ENCODE measurements at places on chromosomes 16 and 17.

GRCh38 chr17:82713071-82713723 lies 3.3 kb upstream of the FN3KRP start:
- DNase-seq: no peak

DNA sequence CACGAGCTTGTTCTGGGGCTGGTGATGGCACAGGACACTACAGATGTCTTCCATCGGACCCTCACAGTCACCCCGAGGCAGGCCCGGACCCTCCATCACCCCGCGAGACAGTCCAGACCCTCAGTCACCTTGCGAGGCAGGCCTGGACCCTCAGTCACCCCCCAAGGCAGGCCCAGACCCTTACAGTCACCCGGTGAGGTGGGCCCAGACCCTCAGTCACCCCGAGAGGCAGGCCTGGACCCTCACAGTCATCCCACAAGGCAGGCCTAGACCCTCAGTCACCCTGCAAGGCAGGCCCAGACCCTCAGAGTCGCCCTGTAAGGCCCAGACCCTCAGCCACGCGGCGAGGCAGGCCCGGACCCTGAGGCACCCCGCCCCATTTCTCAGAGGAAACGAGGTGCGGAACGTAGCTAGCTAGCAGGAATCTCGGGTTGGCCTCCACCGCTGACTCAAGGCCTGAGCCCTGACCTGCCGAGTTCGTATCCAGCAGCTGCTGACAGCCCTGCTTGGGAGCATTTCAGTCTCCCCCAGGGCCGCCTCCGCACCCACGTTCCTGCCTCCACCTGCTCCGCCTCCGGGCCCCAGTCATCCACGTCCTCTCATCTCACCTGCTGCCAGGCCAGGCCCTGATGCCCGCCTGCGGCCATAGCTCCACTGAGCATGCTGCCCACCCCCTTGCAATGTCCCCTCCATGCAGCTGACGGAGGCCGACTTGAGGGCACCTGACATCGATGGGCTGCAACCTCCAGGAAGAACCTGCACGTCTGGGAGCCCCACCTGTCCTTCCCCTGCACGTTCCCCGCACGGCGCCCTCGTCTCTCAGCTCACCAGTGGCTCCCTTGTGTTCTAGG lies 28.7 kb downstream of the RPH3AL start:
- no peak for DNase-seq

DNA sequence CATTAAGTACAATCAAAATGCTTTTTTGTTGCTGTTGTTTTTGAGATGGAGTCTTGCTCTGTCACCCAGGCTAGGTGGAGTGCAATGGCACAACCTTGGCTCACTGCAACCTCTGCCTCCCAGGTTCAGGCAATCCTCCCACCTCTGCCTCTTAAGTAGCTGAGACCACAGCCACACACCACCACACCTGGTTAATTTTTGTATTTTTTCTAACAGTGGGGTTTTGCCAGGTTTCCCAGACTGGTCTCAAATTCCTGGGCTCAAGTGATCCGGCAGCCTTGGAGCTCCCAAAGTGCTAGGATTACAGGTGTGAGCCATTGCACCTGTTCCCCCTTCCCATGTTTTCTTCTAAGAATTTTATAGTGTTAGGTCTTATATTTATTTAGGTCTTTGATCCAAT lies 4.9 kb upstream of the ABAT start:
- DNase-seq: no peak

- DNase-seq: no peak
Observed at GRCh38 chr16:3321816-3322215, 16.5 kb downstream of the ZNF75A start.

- no peak for DNase-seq
Observed at GRCh38 chr17:49218941-49219913, 8.7 kb downstream of the ABI3 start.

DNA sequence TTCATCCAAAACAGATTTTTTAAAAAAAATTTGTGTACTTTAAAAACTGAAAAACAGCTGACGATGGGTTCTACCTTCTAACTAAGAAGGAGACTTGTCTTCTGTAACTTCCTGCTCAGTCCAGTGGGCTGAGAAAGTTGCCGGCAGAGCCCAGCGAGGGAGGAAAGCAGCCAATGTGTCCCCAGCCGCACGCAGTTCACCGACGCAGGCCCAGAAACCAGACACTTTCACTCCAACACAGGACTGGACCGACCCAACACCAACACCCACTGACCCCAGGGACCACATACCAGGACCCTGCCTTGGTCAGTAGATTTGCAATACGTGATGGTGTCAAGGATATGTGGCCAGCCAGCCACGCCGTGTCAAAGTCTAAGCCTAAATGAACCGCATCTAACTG lies 25.6 kb downstream of the TRAP1 start:
- no peak for DNase-seq

DNA sequence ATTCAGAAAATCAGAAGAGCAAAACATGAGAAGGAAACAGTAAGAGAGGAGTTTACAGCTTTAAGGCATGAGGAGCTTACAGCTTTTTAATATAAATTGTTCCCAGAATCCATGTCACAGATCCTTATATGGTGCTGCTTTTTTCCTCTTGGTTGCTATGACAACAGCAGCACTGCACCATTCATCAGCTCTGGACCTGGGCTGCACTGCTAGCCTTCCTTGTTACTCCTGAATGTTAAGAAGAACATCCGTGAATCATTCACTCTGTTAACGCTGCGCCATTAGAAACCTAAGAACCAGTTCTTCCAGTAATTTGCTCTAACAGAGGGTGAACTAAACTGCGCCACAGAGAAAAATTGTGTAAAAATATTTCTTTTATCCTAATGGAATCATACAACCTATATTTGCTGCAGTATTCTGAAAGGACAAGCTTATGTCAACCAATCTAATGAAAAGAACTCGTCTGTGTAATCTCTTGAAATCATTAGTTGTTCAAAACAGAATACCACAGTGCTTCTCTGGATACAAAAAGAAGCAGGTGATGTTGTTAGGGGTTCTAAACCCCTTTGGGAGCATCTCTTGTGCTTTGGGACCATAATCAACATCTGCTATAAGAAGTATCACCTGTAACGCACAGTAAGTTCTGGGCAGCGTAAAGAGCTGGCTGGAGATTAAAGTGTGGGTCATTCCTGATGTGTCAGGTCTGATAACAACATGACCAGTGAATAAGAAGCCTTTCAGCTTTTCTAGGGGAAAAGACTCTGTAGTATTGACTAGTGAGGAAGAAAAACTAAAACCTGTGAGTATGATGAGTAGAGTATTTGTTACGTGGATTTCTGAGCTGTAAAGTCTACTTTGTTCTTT lies 151.2 kb downstream of the TANC2 start:
- DNase-seq: no peak

- no peak for DNase-seq
Observed at GRCh38 chr16:75196836-75197235, 10.1 kb downstream of the CTRB2 start.

DNA sequence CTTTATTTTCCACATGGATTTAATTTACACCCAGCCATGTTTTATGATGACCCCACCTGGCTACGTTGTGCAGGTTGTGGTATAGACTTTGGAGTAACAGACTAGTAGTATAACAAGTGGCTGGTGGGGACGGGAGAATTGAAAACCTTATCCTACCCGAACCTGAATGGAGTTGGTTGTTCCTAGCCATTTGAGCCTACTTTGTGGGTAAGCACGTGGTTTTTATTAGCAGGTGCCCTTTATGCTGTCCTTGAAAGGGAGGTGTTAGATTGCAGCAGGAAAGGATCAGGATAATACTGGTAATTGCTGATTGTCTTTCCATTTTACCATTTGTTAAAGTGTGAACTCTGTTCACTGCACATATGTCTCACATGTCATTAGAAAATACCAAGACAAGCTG lies 31.9 kb upstream of the PHAF1 start:
- DNase-seq: no peak

- DNase-seq: peak; percentile 92
Observed at GRCh38 chr17:40559954-40560591, 5.2 kb downstream of the CCR7 start.

- DNase-seq: peak; percentile 38
Observed at GRCh38 chr16:11160676-11161115, 95.3 kb downstream of the SOCS1 start.

DNA sequence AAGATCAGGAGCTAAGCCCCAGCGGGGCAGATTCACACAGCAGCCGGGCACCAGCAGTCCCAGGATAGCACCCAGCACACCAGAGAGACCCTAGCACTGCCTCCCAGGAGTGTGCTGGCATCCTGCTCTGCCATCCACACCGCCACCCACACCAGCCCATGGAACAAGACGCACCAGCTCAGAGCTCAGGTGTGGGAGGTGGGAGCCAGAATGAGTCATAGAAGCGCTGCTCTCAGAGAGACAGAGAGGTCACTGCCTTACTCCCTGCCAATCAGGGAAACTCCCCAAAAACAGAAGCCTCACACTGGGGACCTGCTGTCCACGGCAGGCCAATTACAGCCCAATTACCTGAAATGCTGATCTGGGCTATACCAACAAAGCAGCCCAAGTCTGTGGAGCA lies 64.9 kb downstream of the CDYL2 start:
- DNase-seq: peak; percentile 57

DNA sequence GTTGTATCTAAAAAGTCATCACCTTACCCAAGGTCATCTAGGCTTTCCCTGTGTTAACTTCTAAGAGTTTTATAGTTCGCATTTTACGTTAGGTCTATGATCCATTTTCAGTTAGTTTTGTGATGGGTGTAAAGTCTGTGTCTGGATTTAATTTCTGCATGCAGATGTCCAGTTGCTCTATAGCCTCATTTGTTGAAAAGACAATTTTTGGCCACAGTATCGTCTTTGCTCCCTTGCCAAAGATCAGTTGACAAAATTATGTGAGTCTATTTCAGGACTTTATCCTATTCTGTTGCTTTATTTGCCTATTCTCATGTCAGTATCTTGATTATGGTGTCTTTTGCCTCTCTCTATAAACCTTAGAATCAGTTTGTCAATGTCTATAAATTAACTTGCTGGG lies 85.1 kb downstream of the METRNL start:
- no peak for DNase-seq

DNA sequence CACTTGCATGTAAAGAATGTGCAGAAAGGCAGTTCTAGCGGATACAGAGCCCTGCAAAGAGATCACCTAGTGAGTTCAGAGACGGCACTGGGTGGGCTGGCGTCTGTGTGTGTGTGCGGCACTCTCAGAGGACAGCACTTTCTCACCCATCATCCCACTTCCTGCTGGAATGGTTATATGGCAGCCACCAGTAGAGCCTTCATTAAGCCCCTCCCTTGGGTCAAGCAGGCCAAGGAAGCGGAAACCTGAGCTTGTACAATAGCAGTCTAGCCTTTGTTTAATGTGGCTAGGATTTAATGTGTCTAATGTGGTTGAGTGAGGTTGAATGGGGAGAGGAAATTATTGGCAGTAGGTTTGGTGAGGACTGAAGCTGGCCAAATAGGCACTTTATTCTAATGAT lies 88.3 kb upstream of the ELAC2 start:
- no peak for DNase-seq

GRCh38 chr17:39002991-39003715 lies 36.0 kb upstream of the FBXO47 start:
- DNase-seq: peak; percentile 31

GRCh38 chr17:7136266-7136877 lies 21.8 kb upstream of the ASGR2 start:
- peak; percentile 86 for DNase-seq

DNA sequence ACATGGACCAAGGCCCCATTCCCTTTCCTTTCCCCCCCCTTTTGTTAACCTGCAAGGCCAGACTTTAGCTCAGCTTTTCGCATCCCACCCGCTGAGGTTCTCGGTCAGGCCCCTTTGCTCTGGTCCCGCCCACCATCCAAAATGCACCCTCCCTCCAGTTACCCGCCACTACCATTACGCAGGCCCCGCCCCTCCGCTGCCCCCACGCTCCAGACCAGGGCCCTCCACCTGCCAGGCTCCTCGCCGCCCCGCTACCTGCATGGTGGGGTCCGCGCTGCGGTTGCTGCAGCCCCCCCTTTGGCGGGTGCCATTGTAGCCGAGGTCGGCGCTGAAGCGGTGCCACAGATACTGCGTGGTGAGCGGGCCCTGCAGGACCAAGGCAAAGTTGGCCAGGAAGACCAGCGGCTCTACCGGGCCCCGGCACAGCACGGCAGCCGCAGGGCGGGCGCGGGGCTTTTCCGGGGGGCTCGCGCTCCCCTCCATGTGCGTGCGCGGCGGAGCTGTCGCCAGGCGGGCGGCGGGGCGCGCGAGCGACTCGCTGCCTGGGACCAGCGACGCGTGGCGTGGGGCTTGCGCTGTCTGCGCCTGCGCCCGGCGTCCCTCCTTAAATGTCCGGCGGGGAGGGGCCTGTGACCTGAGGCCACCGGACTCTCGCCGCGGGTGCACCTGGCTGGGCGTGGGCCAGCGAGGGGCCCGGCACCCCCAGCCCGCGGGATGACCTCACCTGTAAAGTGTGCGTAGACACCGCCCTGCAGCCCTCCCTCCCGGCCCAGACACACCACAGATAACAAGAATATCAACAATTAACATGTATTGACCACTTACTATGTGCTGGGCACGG lies at the start of gene SLC46A1:
SLC46A1 (minus strand) TSS at position 581 of the 841 bp plus-strand sequence; CDS start at position 483, 98 bp downstream.
- peak; percentile 71 for DNase-seq

GRCh38 chr17:30312226-30312625 lies 20.5 kb upstream of the BLMH start:
- DNase-seq: no peak

DNA sequence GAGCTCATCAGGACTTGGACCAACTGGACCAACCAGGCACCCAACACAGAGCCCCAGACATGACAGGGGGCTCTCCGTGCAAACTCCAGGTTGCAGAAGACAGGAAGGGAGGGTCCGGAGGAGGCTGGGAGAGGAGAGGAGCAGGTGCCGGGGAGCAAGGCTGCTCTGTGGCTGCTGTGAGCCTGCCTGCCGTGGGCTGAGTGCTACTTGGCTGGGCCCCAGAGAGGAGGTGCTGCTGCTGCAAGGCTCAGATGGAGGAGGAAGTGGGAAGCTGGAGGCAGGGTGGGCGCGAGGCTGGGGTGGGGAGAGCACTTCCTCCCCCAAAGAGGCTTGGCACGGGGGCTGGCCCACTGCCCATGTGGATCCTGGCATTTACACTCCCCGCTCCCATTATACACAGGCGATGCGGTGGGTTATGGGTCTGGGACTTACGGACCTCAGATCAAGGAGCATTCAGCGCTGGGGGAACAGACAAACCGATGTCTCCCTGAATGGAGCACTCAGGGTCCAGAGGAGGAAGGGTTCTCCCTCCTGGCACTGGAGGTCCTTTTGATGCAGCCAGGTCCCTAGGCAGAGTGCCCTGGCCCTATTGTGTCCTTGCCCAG lies 15.9 kb downstream of the EPOP start:
- no peak for DNase-seq

- DNase-seq: no peak
Observed at GRCh38 chr17:72656130-72656763, 436.2 kb downstream of the SLC39A11 start.

GRCh38 chr16:87210894-87211293 lies 106.3 kb downstream of the C16orf95 start:
- DNase-seq: no peak

- no peak for DNase-seq
Observed at GRCh38 chr17:69448431-69449102, 34.1 kb downstream of the MAP2K6 start.

GRCh38 chr17:74610108-74610507 lies 13.4 kb downstream of the CD300E start:
- no peak for DNase-seq

DNA sequence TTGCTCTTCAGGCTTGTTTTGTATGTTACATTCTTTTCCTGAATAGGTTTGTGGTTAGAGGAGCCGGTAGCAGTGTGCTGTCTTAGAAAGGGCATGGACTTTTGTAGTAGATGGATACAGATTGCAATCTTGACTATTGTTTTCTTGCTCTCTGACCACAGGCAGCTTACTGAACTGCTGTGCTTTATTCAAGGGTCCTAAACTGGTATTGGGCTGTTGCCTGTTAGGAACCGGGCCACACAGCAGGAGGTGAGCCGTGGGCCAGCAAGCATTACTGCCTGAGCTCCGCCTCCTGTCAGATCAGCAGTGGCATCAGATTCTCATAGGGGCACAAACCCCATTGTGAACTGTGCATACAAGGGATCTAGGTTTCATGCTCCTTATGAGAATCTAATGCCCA lies 373.9 kb downstream of the CPPED1 start:
- no peak for DNase-seq
